ENCODE measurements at places on chromosomes 1 and 21.

GRCh38 chr1:177809819-177810218, 160.0 kb downstream of the SEC16B start:
- DNase-seq, result no peak

- DNase-seq, result no peak
Observed at GRCh38 chr1:31221072-31221471, 18.6 kb downstream of the NKAIN1 start.

DNA sequence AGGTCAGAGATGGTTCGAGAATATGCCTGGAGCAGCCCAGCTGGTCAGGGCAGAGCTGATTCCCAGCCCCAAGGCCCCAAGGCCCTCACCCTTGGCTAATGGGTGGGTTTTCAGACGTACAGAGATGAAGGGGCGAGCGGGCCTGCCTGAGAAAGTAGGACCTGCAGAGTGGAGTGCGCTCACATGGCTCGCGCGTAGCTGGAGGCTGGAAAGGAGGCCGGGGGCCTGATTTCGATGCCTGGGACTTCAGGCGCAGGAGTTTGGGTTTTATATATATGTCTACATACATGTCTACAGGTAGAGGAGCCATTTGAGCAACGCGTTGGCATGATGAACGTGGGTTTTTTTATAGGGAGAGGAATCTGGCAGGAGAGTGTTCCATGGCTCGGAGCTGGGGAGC, 8.9 kb downstream of the COQ8A start:
- no peak for DNase-seq

GRCh38 chr1:160162931-160163330, 11.5 kb downstream of the ATP1A4 start:
- no peak for DNase-seq

- DNase-seq, result no peak
Observed at GRCh38 chr1:10857687-10858086, 61.2 kb upstream of the CASZ1 start.

DNA sequence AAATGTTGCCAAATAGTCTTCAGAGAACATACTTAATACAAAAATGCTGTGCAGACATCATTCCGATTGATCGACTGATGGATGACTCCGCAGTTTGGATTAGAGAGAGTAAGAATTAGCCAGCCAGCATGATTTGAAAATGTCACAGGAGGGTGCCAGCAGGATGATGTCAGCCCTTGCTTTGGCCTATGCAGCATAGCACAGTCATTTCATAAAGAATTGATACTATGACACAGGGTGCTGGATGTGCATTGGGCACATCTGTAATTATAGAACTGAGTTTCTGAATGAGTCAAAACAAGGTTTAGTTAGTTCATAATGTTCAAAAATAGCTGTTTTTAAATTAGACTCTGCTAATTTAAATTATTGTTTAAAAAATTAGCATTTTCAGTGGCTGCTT, 21.6 kb upstream of the TRAF5 start:
- DNase-seq, result no peak

DNA sequence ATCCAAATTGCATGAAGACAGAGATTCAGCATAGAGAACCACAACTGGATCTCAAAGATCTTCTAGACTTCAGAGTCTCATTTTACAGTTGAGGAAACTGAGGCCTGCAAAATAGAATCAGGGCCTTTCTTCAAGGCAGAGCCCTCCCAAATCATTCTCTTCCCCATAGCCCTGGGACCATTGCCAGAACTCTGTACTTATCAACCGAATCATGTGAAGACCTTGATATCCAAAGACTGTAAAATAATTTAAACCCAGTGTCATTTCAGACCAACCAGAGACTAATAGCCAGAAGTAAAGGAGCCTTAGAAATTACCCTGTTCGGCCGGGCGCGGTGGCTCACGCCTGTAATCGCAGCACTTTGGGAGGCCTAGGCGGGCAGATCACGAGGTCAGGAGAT, 90.1 kb downstream of the DTL start:
- no peak for DNase-seq

All from esophagus squamous epithelium (tissue), 5 donors.